ENCODE measurements at places on chromosomes 12 and 14.

DNA sequence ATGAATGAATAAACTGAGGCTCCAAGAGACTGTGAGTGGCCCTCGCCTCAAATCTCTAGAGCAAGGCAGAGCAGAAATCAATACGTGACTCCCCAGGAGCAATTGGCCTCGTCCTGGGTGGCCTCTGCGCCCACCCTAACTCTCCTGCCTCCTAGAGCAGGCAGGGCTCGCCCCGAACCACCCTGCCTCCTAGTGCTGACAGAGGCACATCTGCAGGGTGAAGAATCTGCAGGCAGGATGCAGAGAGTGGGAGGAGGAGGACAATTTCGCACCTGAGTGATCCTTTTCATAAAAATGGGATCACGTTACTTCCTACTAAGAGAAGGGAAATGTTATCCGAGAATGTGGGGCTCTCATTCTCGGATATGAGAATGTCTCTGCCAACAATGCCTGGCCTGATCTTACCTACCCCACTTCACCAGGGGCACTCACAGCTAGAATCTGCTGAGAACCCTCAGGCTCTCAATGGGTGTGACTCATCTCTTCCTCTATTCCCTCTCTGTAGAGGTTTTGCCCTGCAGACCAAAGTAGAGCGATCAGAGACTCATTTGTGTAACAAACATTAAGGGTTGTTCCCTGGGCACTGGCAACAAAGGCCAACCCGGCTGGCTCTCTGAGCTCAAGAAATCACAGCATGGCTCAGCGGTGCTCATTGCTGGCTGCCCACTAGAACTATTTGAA, 61.7 kb upstream of the BCL2L14 start:
- no peak for DNase-seq

DNA sequence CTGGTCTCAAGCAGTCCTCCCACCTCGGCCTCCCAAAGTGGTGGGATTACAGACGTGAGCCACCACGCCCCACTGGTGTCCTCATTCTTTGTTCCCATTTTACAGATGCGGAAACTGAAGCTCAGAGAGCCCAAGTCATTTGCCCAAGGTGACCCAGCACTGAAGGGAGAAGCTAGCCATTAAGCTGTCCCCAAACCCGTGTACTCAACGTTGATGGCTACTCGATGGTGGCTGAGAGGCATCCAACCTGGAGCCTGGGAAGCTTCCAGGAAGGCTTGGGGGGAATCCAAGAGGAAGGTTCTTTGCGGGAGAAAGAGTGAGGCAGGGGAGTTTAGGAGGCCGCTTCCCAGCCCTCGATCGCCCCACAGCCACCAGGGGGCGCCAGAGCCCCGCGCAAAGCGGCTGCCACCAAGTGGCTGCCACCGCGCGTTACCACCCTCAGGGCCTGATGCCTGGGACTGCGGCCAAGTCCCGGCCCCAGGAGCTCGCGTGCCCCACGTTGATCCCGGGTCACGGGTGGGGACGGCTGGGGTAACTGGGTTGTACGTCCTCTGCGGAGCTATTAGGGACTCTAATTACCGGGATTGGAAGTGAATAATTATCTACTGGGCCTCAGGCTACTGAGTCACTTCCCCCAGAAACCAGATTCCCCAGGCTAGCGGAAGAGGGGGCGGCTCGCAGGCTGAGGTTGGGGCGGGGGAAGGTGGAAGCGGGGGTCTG, 8.8 kb upstream of the SH2B3 start:
- DNase-seq, result peak; percentile 89

DNA sequence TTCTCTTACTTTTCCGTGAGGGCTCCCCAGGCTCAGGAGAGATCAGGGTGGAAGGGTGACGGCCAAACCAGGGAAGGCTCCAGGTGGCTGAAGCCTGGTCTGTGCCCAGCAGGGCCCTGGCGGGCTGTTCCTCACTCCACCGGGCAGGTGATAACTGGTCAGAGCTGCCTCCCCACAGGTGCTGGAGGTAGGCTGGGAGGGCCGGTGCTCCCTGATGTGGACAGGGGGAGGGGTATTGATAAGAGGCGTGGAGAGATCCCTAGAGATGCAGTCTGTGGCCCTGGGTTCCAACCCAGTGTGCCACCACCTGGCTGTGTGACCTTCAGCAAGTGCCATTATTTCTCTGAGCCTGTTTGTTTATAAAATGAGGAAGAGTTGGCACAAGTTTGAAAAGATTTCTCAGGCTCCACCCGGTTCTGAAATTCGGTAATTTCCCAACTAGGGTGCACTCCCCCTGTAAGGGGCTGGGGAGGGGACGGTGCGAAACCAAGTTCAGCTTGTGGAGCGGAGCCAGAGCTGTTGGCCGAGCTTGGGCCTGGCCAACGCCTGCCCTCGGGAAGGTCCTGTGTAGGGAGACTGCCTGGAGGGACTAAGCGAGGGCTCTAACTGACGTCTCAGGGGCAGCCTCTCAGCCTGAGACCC, 1.0 kb upstream of the NR4A1 start:
- DNase-seq, result no peak

- no peak for DNase-seq
These were observed 4.9 kb downstream of the CACNA2D4 start for GRCh38 chr12:1913377-1914113.

DNA sequence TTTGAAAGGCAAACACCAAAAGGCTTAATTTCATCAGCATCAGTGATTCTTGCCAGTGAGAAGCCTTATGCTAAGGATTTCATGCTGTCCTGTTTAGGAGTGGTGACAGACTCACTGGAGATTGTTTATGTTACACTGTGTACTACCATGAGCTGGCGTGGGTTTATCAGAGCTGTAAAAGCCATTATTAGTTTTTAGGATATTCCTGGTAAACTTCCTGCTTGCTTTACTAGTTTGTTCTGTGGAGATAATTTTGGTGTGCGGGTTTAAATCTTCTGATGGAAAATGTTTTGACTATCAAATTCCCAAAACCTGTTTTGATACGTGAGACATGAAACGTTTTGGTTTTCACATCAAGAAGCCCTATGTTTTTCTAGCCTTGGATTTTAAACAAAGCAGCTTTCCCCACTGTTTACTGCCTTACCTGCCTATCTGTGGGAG, 15.2 kb downstream of the PPFIBP1 start:
- DNase-seq, result no peak

- no peak for DNase-seq
These were observed 22.9 kb downstream of the ASCL1 start for GRCh38 chr12:102980350-102980749.

DNA sequence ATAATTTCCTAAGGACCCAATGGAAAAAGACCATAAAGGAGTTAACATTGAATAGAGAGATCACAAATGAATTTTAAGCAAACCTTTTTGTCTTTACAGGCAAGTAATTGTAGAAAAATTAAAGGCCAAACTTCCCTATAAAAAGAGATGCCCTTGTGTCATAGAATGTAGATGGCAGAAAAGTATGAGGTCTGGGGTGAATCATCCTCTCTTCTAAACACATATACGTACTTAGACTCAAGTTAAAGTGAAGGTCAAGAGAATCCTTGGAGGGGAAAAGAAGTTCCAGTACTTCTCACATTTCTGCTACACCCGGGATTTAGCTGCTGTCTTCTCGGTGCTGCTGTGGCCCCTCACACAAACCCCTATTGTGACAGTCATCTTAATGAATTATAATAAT, 116.2 kb upstream of the ARID2 start:
- DNase-seq, result no peak

GRCh38 chr14:30195941-30196340, 268.3 kb upstream of the PRKD1 start:
- no peak for DNase-seq

Measured in erythroblast (primary cell).